ENCODE measurements at places on chromosomes 1 and 21.

GRCh38 chr1:152048416-152049009, 11.7 kb upstream of the S100A11 start:
- DNase-seq, result no peak

- no peak for DNase-seq
These were observed 67.8 kb downstream of the TOMM20 start for GRCh38 chr1:235060607-235061470.

DNA sequence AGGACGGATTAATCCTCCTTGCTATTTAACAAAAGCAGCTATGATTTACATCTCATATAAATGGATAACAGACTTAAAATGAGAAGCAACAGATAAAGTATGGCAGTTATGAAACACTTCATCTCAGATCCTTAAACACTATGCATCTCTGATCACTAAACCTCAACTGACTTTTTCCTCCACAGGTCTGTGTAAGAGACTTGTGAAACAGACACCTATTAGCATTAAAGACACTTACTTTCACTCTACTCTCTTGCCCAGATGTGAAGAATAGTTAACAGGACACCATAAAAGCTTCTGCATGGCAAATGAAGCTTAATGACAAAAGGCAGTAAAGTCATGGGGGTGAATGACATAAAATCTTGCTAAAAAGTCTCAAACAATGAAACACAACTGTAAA, 6.2 kb downstream of the LIN9 start:
- DNase-seq, result no peak

GRCh38 chr1:23116921-23117699, 51.5 kb downstream of the LUZP1 start:
- no peak for DNase-seq

GRCh38 chr1:162498496-162498810, 835 bp downstream of the UHMK1 start:
- peak; percentile 20 for DNase-seq
